ENCODE measurements at places on chromosomes 1 and 21.

DNA sequence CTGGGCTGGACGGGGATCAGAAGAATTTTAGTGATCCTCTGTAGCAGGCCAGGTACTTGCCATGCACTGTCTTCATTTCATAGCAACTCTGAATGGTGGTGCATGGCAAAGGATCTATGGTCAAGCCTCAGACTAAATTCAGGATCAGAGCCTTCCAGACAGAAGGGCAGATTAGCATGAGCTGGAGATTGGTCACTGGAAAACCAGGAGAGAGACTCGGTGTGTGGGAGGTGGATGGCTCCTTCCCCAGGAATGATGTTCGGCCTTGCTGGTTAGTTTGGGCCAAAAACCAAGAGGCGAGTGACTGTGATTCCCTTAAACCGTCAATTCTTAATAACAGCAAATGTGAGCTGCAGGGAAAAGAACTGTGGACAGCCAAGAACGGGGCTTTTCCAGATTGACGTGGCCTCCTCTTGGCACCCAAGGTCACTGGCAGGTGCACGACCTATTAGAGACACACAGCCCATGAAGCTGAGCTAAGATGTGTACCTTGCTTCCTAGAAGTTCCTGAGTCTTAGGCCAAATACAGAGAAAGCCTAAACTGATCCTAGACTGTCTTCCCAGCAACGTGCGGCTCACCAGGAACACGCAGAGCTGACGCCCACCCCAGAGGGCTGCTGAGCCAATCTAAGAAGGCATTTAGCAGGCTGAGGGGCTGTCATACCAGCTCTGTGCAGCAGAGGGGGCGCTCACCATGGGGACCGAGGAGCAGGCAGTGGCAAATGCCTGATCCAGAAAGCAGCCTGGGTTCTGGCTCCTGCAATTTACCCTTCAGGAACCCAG is 18.5 kb downstream of the ALDH4A1 start:
- no peak for DNase-seq

DNA sequence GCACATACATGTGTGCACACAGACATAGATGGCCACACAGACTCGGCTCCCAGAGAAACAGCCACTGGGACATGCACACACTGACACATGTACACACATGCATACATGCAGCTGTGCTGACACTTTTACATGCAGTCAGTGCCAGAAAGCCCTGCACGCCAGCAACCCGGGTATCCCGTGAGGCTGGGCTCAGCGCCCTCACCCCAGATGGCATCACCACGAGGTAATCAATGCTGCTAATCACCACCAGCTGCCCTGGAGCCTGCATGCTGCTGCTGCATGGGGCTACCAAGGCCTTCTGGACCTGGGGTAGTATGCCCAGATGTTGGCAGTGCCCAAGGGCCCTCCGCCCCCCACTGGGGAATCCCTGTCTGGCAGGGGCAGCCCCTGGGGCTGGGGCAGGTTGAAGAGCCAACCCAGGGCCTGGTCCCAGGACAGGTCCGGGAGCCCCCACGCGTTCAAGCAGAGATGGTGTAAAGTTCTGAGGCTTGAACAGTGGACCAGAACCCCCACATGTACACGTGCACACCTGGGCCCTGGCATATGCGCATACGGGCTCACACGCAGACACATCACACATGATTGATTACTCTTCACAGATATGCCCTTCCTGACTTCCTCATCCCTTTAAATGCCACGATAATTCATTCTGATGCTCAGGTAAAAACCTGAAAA is 2.7 kb upstream of the COL16A1 start:
- no peak for DNase-seq

- DNase-seq = no peak
These were observed 212.8 kb downstream of the LTN1 start for GRCh38 chr21:28779914-28780313.

DNA sequence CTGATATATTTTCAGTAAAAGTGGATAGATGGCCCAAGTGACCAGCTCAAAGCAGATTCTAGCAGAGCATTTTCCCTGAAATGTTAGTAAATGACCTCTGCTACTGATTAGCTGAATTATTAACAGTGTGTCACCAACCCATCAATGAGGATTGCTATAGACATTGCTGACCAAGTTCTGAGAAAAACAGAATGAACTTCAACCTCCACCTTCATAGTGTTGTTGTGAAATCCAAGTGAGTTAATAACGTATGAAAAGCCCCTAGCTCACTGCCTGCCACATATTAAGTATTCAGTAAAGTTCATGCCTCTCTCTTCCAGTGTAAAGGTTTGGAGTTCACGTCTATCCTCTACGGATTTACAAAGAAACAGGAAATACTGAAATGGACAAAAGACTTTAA is 15.8 kb downstream of the PLPP3 start:
- no peak for DNase-seq

- no peak for DNase-seq
These were observed 19.2 kb upstream of the XPR1 start for GRCh38 chr1:180612632-180613031.

DNA sequence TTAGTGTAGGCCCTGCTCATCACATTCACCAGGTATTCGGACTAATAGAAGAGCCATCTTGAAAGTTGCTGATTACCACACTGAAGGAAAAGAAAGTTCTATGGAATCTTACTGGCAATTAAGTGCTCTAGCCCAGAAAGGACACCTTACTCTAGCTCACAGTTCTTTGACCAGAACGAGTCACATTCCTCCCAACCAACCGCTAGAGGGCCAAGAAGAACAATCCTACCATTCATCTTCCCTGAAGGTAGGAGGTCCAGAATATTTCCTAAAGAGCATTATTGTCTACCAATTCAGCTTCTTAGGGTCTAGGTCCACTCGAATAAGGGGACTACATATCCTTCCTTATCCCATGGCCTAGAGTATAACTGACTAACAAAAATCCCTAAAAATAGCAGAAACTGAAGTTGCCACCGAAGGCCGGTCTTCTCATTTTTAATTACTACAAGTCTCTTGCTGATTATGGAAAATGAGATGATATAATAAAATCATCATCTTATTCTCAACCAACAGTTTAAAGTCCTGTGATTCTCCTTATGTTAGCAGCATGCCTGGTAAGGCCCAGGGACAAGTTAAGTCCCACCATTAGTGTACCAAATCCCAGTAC is 2.7 kb upstream of the FMO1 start:
- DNase-seq = no peak

DNA sequence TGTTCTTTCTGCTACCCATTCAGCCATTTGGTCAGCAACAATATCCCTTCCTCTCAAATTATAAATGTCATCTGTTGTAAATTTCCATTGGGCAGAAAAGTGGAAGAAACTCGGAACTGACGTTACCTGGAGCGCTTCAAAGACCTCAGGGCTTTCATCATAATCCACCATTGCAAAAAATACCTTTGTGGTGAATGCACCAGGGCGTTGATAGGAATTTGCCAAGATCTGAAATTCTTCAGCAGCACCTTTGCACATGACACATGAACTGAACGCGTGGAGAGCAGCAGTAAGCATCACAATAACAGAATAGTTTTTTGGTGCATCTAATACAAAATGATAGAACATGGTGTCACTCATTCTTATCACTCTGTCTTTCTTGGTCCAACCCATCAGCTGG is 3.1 kb upstream of the TEKT2 start:
- DNase-seq = no peak

DNA sequence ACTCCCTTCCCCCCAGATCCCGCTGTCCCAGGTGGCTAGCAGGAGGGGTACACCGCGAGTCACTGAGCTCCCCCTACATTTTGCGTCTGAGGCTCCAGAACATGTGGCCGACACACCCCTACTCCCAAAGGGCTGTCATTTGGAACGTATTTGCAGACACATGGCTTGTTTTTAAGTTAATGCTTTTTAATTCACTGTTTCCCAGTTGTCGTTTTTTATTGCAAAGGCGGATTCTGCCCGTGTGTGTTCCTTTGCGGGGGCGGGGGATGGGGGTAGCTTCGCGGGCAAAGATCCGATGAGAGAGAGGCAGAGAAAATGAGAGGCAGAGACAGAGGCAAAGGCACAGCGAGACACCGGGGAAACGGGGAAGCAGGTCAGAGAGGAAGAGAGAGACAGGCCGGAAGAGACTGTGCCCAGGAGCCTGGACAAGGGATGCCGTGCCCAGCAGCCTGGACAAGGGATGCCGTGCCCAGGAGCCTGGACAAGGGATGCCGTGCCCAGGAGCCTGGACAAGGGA is 270.2 kb downstream of the FOXD2 start:
- no peak for DNase-seq

GRCh38 chr1:234108921-234109320 is 204.4 kb downstream of the SLC35F3 start:
- DNase-seq = no peak

DNA sequence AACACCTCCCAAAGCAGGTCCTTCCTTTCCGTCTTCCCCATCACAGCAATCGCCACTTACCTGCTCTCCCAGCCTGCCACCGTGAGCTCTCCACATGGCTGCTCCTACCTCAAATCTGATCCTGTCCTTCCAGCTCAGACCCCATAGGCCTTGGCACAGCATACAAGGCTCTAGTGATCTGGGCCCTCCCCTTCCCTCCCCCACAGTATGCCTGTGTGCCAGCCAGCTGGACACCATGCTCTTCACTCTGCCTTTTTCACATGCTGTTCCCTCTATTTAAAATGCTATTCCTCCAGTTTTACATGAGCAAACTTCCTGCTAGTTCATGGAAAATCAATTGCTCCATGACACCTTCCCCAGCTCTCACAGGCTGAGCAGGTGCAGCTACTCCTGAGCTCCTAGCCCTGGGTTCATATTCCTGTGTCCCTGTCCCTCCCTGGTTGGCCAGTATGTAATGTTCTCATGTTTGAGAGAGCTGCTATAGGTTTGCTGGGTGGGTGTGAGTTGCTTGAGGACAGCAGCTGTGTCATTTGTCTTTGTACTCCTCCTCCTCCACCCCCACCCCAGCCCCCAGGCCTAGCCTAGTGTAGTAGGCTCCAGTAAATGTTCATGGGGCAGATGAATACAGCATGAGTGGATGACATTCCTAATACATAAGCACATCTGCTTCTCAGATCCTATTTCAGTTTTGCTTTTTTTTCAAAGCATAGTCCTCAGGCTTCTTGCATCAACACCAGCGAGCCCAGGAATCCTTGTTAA is 6.3 kb upstream of the TNNT2 start:
- peak; percentile 45 for DNase-seq

DNA sequence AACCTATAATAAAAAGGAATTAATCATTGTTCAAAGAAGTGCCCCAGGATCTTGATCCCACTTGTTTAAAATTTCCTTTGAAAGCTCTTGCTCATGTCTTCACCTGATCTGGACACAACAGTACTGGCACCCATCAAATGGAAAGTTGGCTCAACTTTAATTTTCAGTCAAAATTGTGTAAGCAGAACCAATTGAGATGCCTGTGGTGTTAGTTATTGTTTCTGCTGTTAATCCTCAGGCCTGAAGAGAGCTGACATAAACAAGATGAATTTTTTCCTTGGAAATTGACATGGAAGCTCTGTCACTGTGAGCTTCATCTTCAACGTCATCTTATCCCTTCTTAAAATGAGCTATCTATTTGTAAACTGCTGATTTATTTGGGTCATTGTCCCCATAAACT is 88.3 kb upstream of the TNFSF4 start:
- DNase-seq = no peak

GRCh38 chr1:168114845-168115244 is 21.9 kb downstream of the GPR161 start:
- DNase-seq = no peak

DNA sequence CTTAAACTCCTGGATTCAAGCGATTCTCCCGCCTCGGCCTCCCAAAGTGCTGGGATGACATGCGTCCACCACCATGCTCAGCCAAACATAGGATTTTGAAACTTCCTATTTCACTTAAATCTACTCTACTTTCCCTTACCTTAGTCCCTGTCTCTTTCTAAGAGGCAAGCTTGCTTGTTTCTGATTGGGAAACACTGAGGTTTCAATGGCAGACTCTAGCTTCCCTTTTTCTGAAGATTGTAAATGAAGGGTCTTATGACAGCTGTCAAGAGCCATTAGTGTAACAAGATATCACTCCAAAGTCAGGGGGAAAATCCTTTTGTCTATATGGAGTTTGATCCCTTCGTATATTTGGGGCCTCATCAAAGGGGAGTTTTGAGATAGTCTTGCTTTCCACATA is 23.5 kb upstream of the LMO4 start:
- DNase-seq = no peak

- DNase-seq = no peak
These were observed 8.3 kb upstream of the EPB41 start for GRCh38 chr1:28905921-28906666.

GRCh38 chr1:203899869-203900714 is 38.7 kb downstream of the SNRPE start:
- DNase-seq = no peak

GRCh38 chr1:20787840-20788795 is 1.0 kb upstream of the HP1BP3 start:
- peak; percentile 8 for DNase-seq

- no peak for DNase-seq
These were observed 8.2 kb downstream of the IFFO2 start for GRCh38 chr1:18948048-18948912.

GRCh38 chr1:214458541-214458940 is 92.9 kb downstream of the PTPN14 start:
- no peak for DNase-seq

GRCh38 chr1:212430955-212431394 is 1.7 kb upstream of the NENF start:
- DNase-seq = no peak

DNA sequence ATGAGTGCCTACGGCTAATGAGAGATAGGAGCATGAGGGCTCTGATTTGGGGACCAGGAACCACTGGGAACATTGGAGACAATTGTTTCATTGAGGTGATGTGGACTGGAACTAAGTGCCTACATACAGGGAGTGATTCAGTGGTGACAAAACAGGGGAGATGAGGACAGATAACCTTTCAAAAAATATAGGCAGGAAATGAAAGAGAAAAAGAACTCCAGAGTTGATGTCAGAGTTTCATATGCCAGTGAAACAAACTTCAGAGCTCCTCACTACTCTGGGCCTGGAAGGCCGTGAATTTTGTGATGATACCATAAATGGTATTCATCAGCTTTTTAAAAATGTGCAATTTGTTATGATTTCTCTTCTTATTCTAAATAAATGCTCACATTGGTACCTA is 39.3 kb downstream of the FASLG start:
- no peak for DNase-seq

- DNase-seq = no peak
These were observed 55.6 kb upstream of the ABCD3 start for GRCh38 chr1:94362466-94363058.

- DNase-seq = no peak
These were observed 1.8 kb upstream of the OMA1 start for GRCh38 chr1:58548371-58548770.
